HCT116 (cell line): ENCODE measurements at places on chromosomes 3 and 15.

- DNase-seq = no peak
Measured at GRCh38 chr3:71850654-71851053, 65.7 kb upstream of the PROK2 start.

- no peak for DNase-seq
Measured at GRCh38 chr3:134897391-134898141, 102.5 kb downstream of the EPHB1 start.

DNA sequence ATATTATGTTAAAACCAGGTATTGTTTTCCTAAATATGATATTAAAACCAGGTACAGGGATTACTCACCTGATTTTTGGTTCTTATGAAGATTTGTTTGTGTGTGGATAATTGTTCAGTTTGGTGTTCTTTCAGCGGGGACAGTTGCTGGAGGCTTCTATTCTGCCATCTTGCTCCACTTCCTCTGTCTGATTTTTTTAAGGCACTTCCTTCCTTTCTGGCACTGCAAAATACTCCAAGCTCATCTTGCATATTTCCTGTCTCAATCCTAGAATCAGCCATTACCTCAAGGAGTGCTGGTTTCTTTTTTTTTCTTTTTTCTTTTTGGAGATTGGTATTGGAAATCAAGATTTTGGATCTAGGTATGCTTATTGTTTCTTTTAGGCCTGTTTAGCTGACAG is 229.9 kb downstream of the SV2B start:
- DNase-seq = no peak

DNA sequence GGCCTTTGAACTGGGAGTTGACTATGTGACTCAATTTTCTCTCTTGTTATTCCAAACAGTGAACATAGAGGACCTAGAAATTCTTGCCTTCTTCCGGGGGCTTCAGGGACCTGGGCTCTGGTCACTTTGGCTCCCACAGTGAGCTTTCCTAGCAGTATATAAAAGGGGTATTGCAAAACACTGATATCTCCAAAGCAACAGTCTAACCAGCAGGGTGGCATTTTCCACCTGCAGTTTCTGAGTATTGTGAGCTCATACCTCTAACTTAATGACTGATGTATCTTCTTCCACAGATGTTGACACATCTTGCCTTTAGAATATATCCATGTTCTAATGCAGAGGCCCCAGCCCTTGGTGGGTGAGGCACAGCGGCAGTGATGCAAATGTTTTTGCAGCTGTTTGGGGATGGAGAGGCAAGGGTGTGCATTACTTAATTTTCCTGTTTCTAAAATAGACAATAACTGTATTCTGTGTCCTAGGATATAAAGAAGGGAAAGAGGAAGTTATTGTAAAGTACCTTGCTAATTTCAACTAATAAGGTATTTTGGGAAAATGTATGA is 45.7 kb upstream of the ADGRG7 start:
- no peak for DNase-seq

DNA sequence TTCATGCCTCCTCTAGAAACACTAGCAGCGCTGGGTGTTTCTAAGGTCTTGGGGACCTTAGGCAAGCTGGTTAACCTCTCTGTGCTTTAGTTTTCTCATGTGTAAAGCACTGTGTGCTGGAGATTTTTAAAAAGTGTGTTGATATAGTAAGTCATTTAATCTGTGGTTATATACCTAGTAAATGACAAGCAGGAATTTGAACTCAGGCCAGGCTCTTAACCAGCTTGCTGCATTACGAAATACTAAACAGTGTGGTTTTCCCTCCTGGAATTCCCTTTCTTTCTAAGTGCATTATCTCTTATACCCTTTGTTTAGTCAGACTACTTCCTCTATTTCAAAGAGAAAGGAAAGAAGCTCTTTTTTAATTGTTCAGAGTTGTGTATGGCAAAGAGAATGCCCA is 26.5 kb downstream of the NEO1 start:
- DNase-seq = no peak

GRCh38 chr3:177068967-177069366 is 128.3 kb downstream of the TBL1XR1 start:
- DNase-seq = no peak

GRCh38 chr3:10623578-10624275 is 118.3 kb upstream of the ATP2B2 start:
- DNase-seq = no peak

DNA sequence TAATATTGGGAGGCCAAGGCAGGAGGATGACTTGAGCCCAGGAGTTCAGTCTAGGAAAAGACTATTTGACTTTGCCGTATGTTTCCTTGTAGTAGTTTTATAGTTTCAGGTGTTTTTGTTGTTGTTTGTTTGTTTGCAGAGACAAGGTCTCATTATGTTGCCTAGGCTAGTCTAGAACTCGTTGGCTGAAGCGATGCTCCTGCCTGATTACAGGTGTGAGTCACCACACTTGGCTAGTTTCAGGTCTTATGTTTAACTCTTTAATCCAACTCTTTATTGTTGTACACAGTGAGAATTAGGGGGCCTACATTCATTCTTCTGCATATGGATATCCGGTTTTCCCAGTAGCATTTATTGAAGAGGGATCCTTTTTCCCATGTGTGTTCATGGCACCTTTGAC is 32.0 kb downstream of the FAIM start:
- no peak for DNase-seq

GRCh38 chr3:153927107-153927506 is 194.1 kb upstream of the ARHGEF26 start:
- DNase-seq = peak; percentile 12

GRCh38 chr3:47622671-47623461 is 44.2 kb upstream of the CSPG5 start:
- DNase-seq = no peak

- DNase-seq = no peak
Measured at GRCh38 chr15:78540871-78541743, 863 bp downstream of the PSMA4 start.

DNA sequence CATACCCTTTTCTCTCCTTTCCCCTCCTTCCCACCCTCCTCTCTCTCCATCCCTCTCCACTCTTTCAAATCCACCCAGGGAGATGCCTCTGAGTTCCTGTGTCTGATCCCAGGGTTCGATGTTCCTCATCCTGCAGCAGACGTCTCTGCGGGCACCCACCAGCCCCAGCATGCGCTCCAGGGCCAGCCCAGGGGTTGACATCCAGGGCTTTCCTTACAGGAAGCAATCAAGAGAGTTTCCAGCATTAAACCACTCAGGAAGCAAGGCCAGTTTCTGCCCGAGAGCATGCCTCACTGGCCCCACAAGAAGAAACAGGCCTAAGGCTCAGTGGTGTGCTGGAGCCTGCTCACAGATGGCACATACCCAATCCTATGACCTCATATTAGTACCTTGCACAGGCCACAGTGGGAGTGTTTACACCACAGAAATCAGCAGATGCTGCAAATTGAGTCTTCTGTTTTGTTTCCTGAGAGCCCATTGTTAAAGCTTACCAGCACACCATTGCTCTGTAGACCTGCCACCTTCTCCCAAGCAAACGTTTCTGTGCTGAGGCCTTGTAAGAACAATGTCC is 13.2 kb downstream of the SLC6A1 start:
- DNase-seq = no peak

DNA sequence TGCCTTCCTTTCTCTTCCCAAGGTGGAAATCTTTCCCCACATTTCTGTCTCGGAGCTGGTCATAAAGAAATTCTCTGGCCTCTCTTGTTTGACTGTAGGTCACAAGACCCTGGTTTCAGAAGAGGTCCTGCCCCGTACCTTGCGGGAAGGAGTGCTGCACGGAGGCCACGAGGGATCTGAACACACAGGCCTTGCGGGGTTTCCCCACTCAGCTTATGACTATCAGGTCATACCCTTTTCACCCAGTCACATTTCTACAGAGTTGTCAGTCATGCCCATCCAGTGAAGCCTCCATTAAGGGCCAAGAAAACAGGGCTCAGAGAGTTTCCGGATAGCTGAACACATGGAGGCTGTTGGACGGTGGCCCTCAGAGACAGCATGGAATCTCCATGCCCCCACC is 54.7 kb upstream of the ATP13A3 start:
- DNase-seq = no peak

DNA sequence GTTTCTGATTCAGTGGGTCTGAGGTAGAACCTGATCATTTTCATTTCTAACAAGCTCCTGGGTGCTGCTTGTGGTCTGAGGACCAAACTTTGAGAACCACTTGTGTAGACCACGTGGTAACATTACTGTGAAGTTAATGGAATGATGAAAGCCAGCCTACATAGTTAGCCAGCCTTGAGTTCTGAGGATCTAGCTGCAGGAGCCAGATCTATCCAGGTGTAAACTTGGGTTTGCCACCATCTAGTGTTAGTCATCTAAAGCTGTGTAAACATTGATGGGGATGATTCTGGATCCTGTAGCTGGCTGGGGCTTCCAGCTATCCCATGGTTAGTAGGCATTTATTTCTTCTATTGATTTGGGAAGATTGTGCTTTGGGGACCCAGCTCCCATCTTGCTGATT is 170.0 kb downstream of the TMEM108 start:
- no peak for DNase-seq

DNA sequence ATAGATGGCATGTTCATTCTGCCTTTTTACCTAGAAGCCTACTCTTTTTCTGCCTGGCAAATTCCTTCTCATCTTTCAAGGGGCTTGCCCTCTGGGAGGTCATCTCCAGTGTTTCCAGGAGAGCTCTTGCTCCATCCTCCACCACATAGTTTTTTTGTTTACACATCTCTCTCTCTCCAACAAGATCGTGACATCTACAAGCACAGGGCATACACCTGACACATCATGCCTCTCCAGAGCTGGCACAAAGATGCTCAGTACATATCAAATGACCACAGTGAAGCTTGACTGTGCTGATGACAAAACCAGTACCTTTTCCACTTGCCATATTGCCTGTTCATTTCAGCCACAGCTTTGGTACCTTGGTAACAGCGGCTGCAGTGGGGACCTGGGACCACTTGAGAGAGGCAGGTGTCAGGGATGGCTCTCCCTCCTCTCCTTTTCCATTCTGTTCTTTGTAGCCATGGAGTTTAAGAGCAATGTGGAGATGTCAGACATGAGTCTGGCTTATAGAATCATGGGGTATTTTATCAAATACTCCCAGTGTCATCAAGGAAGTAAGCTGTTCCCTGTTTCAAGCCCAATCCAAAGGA is 15.4 kb downstream of the ALPK3 start:
- no peak for DNase-seq

DNA sequence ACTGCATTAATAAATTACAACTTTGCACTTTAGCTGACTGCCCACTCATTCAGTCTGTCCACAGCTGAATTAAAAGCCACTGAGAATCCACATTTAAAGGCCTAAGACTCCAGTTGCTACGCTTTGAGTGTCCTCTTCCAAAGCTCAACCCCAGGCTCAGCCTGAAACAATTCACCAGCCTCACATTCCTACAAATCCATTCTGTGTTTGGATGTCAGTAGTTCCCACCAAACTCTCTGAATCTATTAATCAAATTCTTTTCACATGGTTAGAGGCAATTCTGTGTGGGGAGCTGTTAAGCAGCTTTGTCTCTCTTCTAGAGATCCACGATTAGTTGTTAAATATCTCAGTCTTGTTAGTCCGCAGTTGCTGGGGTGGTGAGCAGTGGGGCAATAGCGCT is 116.8 kb upstream of the UBE2E2 start:
- no peak for DNase-seq

DNA sequence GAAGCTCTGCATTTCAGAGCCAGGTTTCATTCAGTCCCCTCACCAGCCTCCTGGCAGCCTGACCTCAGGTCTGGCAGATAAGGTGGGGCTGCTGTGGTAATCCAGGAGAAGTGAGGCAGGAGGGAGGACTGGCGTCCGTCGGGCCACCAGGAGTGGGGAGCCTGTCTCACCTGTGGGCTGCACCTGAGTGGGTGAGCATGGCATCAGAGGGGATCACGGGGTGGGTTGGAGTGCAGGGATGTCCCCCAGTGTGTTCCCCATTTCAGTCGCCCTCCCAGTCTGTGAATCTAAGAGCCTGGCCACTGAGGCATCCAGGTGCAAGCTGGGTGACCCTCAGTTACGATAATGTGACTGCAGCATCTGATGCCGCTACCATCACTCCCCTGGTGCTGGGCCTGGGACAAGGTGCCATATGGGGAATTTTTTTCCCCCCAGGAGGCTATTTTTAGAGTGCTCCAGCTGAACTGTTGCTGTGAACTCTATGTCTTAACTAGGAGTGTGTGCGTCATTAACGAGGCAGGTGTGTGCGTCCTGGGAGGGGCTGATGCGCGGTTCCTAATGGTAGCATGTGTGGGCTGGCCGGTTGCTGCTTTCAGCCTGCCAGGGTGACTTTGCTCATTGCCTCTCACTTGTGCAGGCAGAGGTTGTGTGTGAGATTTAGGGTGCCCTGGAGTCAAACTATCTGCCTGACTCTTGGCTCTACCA is 165.2 kb downstream of the SLCO3A1 start:
- DNase-seq = no peak

DNA sequence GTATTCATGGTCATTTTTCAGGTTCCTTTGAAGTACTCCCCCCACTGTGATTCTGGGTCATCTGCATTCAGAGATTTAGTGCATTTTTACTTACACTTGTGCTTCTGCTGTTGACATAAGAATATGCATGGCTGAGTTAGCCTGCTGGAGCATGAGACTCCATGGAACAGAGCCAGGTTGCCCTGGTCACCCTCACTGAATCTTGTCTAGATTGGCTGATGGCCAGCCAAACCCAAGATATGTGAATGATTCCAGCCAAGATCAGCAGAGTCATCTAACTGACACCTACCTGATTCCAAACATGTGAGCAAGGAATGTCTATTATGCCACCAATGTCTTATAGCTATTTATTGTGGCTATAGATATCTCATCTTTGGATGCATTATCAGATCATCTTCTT is 25.1 kb downstream of the DTWD1 start:
- no peak for DNase-seq

DNA sequence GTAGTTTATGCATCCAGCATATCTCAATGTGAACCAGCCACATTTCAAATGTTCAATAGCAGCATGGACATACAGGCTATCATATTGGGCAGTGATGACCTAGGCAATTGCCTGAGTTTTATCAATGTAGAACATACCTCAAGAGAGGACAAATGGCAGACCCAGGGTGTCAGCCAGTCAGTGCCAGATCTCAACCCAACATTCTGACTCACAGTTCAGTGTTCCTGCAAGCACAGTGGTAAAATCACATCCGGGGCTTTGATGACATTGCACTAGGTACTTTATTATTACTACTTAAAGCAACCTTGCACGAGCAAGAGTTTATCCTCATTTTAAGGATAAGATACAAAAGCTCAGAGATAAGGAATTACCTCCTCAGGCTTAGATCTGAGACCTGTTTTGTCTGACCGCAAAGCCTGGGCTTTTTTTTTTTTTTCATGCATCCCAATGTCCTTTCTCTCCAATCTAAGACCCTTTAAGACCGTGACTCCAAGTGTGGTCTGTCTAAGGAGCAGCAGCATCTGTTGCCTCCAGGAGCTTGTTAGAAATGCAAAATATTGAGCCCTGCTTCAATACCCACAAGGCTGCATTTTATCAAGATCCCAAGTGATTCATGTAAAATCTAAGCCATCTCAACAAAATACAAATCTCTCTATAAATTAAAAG is 60.1 kb downstream of the SLC12A1 start:
- no peak for DNase-seq

- no peak for DNase-seq
Measured at GRCh38 chr3:117499189-117499870, 789.8 kb downstream of the TUSC7 start.

DNA sequence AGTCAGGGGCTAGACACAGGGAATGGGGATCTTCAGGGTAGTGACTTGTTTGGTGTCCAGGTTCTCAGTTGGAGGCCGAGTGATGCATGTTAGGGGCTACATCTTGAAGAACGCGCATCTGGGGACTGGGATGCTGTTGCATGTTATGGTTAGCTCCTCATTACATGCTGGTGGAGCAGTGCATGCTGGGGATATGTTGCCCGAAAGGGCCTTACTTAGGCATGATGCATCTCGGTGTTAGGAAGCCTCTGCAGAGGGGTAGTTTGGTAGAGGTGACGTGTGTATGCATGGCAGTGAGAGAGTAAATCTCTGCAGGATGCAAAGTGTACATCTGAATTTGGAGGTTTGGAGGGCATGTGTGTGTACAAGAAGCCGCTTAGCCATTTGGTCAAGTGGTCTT is 2.4 kb downstream of the EIF4G1 start:
- DNase-seq = no peak
